Stimulated activated CD4-positive, alpha-beta T cell treated with anti-CD3 and anti-CD28 coated beads, Interleukin-1b, Interleukin-23, amount 100 ng/mL, for 1 hour (primary cell): ENCODE measurements at places on chromosomes 3 and 15.

- DNase-seq, result no peak
These were observed 5.0 kb downstream of the FES start for GRCh38 chr15:90889313-90889730.

- DNase-seq, result no peak
These were observed 333.3 kb upstream of the TPM1 start for GRCh38 chr15:62709261-62709660.

GRCh38 chr3:965826-966225 is 127.0 kb upstream of the CNTN6 start:
- no peak for DNase-seq

DNA sequence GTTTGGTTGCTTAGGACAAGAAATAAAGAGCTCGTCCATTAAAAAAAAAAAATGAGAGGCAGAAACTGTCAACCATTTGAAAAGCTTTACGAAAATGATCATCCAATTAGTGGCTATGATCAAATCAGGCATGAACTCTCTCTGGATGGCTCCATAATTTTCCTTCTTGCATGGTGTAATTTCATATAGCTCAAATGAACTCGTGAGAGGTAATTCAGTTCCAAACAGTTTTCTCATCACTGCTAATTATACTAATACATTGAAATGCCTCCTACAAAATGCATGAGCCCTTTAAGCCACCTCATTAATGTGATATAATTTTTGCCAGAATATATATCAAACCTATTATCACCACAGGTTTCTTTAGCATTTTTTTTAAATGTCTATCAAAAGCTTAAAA is 239.5 kb upstream of the MEIS2 start:
- DNase-seq, result no peak

DNA sequence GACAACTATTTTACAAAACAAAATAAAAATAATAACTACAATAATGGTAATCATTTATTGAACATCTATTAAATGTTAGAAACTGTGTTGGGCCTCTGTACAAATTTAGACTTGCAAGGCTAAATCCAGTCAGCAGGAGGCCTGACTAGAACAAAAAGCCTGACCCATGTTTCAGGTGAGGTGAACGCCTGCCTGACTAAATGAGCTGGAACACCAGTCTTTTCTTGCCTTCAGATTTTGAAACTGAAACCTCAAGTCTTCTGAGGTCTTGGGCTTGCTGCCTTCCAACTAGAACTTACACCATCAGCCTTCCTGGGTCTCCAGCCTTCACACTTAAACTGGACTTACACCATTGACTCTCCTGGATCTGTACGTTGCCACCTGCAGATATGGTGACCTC is 706.9 kb downstream of the TBL1XR1 start:
- DNase-seq, result no peak

DNA sequence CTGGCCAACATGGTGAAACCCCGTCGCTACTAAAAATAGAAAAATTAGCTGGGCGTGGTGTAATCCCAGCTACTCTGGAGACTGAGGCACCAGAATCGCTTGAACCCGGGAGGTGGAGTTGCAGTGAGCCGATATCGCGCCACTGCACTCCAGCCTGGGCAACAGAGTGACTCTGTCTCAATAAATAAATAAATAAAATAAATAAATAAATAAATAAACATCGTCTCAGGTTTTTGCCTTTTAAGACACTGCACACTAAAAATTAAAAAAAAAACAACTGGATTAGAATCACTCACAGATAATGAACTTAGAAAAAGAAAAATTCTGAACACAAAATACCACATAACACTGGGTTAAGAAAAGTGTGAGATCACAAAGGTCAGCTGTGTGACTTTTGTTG is 2.4 kb downstream of the ZBTB11 start:
- no peak for DNase-seq
